Upper lobe of right lung (tissue), 1 donor: ENCODE measurements at places on chromosomes 5 and 9. TPM values are rescaled to one million over a fixed set of nuclear protein-coding genes. Genes with fewer than 3 reads are reported as not detected.

DNA sequence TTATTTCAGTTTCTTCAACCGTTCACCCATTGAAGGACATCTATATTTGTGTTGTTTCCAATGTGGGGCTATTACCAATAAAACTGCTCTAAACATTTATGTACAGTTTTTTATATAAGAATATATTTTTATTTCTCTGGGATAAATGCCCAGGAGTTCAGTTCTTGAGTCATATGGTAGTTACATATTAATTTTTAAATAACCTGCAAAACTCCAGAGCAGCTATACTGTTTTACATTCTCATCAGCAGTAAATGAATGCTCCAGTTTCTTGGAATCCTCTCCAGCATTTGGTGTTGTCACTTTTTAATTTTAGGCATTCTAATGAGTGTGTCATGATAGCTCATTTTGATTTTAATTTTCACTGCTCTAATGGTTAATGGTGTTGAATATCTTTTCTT lies 36.2 kb downstream of the CDK7 start:
- no peak for DNase-seq

DNA sequence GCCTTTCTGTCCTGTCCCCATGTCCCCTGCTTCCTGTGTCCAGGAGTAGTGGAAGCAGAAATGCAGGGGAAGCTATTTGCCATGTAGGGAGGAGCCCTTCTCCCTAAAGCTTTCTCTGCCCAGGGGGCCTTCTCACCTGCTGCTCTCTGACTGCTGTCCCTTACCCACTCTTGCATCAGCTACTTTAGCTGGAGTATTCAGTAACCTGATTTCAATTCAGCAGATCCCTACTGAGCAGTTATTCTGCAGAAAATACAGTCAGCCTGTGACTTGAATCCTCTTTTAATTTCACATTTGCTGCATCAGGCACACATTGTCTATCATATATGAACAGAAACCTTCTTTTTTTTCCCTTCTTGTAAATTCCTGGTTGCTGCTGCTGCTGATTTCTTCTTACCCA lies 90.4 kb downstream of the MVB12B start:
- DNase-seq, result no peak

AQP3 gene
- 352 TPM for total RNA-seq

- no peak for DNase-seq
These were observed 53.5 kb downstream of the RGS3 start for GRCh38 chr9:113516840-113517577.

DNA sequence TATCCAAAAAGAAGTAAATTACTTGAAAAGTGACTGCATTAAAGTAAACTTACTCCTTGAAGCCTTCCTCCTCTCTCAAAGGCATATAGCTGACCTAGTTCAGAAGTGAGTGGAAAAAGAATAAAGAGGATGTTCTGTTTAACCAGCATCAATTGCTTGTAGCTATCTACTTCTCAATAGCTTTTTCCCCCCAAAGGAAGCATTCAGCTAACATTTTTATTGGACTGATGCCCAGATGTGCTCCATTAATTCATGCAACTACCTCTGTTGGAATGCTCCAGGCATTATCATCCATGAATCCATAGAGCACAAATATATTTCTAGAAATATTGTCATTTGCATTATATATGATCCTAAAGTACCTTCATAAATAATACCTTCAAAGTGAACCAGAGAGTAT lies 132.8 kb downstream of the RASEF start:
- DNase-seq, result no peak

PCDHGA3 gene
- 1.7 TPM for total RNA-seq
